ENCODE measurements at places on chromosomes 6 and 20.

- no peak for DNase-seq
Observed at GRCh38 chr6:161128230-161128629, 136.7 kb downstream of the MAP3K4 start.

GRCh38 chr6:157099912-157100593 is 223.3 kb downstream of the TMEM242 start:
- DNase-seq, result no peak

DNA sequence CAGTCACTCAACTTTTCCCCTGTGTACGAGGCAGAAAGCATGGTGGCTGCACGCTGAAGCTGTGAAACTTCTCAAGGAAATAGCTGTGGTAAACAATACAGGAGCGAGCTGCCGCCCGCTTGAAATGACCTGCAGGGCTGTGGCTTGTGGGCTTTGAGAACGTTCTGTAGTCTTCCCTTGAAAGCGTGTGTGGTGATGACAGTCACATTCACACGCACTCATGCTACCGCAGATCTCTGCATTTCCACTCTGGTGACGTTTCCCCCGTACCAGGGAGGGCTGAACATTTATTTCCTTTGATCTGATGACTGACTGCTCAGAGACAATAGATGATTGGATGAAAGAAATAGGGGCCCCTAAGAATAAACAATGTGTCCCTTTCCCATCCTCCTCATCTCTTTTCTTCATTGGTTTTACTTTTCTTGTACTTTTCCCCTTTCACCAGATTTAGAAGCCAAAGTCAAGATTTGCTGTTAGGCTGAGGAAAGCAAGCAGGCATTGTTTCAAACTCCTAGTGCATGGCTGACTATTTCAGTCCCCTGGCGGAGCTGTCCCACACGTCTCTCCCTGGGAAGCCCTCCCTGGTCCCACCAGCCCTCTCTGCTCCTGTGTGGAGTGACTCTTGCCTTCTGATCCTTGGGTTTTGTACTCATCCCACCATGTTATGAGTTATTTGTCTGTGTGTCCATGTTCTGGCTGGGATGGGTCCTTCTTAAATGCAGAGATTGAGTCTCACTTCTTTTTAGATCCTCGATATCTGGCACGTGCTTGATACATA is 3.9 kb downstream of the SYTL3 start:
- peak; percentile 18 for DNase-seq

DNA sequence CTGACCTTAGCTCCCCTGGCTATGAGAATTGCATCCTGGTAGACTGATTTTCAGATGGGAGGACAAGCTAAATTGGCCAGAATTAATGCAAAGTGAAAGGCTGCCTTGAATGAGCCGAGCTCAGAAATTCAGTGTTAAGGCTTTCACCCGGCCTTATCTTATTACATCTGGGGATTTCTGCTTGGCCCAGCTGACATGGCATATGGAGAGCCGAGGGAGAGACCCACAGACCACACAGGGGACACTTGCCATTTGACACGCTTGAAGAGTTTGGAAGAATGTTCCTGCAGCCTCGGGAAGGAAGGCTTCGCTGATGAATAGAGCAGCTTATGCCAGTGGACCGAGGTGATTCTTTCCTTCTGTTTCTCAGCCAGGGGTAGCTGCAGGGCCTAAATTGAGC is 9.0 kb downstream of the MOCS3 start:
- DNase-seq, result no peak

DNA sequence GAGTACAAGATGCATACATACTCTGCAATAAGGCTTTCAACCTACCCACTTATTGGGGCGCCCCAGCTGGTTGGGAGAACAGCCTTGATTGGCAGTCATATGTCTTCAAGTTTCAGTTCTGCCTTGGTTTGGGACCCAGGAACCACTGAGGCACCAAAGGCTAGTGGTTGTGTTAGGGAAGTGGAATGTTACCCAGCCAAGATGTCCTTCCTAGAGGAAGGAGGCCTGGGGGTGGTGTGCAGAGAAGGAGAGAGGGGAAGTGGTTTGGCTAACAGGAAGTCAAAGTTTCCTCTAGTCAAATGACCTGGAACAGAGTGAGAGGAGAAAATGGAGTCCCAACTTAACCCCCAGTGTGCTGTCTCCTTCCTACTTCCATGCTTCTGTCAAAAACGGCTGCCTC is 59.4 kb downstream of the CD164 start:
- no peak for DNase-seq

GRCh38 chr6:90868656-90869055 is 281.8 kb upstream of the MAP3K7 start:
- peak; percentile 53 for DNase-seq

DNA sequence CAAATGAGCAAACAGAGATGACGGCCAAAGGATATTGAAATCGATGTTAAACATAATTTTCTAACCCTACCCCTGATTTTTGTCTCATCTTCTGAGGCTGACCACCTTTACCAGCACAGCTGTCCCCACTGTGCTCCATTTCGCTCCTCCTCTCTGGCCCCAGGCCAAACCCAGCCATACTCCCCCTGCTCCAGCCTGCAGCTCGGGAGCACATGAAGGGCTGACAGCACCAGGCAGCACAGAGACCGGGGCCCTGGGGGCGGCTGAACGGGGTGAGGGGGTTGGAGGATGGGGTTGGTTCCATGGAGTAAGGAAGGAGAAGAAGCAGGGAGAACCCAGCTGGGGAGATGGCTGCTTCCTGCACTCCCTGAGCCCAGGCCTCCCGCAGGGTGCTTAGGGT is 3.2 kb upstream of the NCR2 start:
- DNase-seq, result no peak

- DNase-seq, result peak; percentile 32
Observed at GRCh38 chr6:4210629-4211419, 75.4 kb upstream of the ECI2 start.

- no peak for DNase-seq
Observed at GRCh38 chr6:129597023-129597713, 112.8 kb downstream of the ARHGAP18 start.

DNA sequence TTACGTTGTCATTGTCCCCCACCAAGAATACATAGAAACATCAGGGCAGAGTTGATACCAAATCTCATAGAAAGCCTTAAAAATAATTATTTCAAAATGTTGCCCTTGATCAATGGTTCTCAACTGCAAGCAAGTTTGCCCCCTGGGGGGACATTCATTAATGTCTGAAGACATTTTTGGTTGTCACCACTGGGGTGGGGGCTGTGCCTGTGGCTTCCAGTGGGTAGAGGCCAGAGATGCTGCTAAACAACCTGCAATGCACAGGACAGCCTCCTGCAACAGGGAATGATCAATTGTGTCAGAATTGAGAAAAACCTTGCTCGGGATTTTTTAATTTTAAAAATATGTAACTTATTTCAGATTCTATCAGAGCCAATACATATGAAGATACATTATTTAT is 130.6 kb upstream of the DOK5 start:
- DNase-seq, result no peak

GRCh38 chr6:22413681-22414311 is 117.0 kb upstream of the PRL start:
- no peak for DNase-seq

DNA sequence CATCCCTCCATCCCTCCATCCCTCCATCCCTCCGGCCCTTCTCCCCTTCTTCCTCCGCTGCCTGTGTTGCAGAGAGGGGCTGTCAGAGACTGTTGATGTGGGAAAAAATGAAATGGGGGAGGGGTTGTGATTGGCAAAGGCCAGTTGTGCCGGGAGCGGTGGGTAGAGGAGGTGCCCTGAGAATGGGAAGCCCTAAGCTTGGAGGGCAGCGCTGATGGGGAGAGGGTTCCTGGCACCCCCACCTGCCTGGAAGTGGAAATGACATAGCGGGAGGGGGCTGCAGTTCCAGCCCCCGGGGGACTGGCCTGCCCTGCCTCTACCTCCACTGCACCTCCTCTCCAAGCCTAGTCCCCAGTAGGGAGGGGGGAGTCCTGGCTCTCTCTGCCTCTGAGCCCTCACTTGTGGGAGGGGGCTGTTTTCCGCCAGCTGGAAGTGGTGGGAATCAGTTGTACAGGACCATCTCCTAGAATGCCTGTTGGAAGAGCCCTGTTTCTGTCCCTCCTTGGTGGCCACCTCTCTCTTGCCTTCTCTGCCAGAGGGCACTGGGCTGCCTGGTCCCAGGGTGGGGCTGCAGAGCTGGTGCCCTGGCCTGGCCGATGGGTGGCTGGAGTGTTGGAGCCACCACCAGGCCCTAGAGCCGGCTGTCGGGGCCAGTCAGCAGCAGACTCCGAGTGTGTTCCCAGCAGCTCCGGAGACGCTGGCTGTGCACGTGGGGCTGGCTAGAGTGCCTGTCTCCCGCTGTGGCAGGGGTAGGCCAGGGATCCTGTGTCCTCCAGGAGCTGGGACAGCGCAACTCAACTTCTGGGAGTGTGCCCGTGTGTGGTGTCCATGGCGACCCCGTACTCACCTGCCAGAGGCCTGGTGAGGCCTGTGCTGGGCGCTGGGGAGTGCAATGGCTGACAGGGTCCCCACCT is 1.5 kb downstream of the DLGAP4 start:
- DNase-seq, result no peak

DNA sequence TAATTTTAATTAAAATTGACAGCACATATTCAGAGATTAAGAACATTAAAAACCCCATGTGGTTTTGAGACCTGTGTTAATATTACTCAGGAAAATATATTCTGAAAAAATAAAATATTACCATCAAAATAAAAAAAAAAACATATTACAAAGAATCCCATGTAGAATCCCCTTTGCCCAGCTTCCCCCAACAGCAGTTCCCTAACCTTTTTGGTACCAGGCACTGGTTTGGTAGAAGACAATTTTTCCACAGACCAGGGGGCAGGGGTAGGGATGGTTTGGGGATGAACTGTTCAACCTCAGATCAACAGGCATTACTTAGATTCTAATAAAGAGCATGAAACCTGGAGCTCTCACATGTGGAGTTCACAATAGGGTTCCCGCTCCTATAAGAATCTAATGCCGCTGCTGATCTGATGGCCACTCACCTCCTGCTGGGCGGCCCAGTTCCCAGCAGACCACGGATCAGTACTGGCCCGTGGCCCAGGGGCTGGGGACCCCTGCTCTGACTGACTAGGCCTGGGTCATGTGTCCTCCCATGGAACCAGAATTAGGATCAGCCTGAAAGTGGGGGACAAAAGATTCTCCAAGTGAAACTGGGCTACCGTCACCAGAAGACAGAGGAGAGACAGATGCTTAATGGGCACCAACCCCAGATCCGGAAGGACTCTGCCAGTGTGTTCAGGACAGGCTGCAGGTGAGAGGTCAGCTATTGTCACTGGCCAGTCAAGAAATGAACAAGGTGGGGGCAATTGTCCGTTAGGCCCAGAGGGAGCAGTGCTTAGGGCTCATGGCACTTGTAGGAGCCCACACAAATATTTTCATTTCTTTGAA is 235.5 kb downstream of the PREX1 start:
- no peak for DNase-seq

- no peak for DNase-seq
Observed at GRCh38 chr6:157056275-157056674, 267.0 kb downstream of the TMEM242 start.

GRCh38 chr6:161663682-161664081 is 389.8 kb upstream of the AGPAT4 start:
- DNase-seq, result no peak

GRCh38 chr20:51661609-51662178 is 106.5 kb downstream of the ATP9A start:
- peak; percentile 7 for DNase-seq

GRCh38 chr6:131754088-131754487 is 43.3 kb upstream of the CTAGE9 start:
- DNase-seq, result no peak

GRCh38 chr20:60294632-60295031 is 336.4 kb downstream of the CDH26 start:
- DNase-seq, result no peak

GRCh38 chr6:44057238-44057930 is 69.9 kb downstream of the MRPL14 start:
- DNase-seq, result peak; percentile 23

- peak; percentile 45 for DNase-seq
Observed at GRCh38 chr6:35165630-35166071, 24.5 kb upstream of the TCP11 start.

DNA sequence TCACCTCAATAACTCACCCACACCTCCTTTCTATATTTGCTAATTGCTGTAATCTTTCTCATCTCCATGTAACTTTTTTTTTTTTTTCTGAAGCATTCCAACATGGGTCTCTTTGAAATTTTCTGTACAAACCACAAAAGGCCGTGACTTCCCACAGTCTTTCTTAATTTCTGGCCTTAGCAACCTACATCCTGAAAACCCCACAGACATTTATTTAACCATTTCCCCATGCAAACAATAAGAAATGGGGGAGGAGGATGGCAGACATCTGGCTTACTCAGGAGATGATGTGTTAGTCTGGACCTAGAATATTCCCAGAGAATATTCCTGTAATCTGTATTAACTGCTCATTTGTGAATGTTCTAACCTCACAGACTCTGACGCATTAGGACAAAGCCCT is 57.6 kb downstream of the MEP1A start:
- DNase-seq, result no peak

DNA sequence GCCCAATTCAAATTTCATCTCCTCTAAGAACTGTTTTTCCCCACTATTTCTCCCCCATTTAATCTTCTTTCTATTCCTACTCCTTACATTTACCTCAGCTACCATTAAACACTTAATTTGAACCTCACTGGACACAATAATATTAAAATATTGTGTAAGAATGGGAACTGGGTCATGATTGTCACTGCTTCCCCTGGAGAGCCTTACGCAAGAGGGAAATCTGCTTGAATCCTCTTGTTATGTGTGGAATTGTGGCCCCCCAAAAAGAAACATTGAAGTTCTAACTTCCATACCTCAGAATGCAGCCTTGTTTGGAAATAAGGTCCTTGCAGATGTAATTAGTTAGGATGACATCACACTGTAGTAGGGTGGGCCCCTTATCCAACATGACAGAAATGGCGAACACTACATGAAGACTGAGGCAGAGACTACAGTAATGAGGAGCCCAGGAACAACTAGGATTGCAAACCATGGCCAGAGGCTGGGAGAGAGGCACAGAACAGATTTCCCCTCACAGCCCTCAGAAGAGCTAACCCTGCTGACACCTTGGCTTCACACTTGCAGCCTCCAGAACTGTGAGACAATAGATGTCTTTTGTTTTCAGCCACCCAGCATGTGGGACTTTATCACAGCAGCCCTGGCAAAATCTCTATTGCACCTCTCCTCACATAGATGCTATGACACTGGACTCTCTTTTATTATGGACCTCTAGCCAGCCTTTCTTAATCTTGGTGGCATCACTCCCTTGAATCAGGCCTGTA is 29.9 kb downstream of the HIVEP2 start:
- no peak for DNase-seq
